ENCODE measurements at places on chromosomes 3 and 15. TPM values are rescaled to one million over a fixed set of nuclear protein-coding genes. Genes with fewer than 3 reads are reported as not detected.

DNA sequence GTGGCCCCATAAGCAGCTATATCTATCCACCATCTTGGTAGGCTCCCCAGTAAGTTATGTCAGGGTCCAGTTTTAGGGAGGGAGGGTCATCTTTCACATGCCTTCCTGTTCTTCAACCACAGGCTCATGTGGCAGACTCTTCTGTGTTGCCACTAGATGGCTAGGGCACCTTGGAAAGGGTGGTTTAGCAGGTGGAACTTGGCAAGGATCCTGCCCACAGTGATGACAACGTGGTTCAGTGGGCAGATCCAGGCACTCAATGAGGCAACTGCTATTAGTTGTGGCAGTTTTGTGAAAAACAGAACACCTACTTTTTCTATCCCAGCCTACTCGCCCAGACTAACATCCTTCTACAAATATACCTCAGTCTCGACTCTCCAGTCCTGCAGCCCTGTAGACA lies 7.2 kb upstream of the RBP1 start:
- no peak overlapping the region for H3K27ac ChIP-seq
- H3K4me3 ChIP-seq: no peak overlapping the region
- no peaks in the 10 kb centered on the region for H3K27me3 ChIP-seq
- no peaks in the 10 kb centered on the region for H3K36me3 ChIP-seq
- no peaks in the 10 kb centered on the region for H3K4me1 ChIP-seq

- no peaks in the 10 kb centered on the region for H3K27me3 ChIP-seq
- H3K4me3 ChIP-seq: no peak overlapping the region
- peaks cover 6% of the 10 kb centered on the region for H3K36me3 ChIP-seq
- DNase-seq: no peak
- peaks cover 18% of the 10 kb centered on the region for H3K4me1 ChIP-seq
- H3K27ac ChIP-seq: no peak overlapping the region
Observed at GRCh38 chr15:36818260-36818659, 238.8 kb downstream of the CDIN1 start.

DNA sequence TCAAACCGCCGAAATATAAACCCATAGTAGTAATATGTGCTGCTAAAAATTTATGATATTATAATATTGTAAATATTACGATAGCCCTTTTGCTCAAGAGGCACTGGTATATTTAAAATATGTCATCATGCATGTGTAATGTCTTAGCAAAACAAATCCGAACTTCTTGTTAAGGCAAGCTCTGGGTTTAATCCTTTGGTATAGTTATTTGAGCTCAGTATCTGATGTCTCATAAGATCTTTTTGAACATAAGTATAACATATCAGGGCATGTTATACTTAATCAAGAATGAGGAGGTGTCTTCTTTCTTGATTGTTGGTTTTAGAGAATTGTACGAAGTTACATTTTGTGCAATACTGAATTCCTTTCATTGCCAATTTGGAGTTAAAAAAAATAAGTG lies 154.1 kb upstream of the CBLB start:
- DNase-seq: no peak
- no peak overlapping the region for H3K4me3 ChIP-seq
- H3K27me3 ChIP-seq: no peaks in the 10 kb centered on the region

GRCh38 chr3:113157408-113158030 lies 53.8 kb upstream of the BOC start:
- H3K4me3 ChIP-seq: no peak overlapping the region
- H3K27ac ChIP-seq: peak overlapping the region; percentile 36
- no peaks in the 10 kb centered on the region for H3K36me3 ChIP-seq
- peak; percentile 22 for DNase-seq
- H3K4me1 ChIP-seq: peaks cover 11% of the 10 kb centered on the region
- no peaks in the 10 kb centered on the region for H3K27me3 ChIP-seq

GRCh38 chr3:127419641-127420553 lies 132.1 kb upstream of the PRR20G start:
- H3K36me3 ChIP-seq: no peaks in the 10 kb centered on the region
- H3K27me3 ChIP-seq: peaks cover 100% of the 10 kb centered on the region
- no peaks in the 10 kb centered on the region for H3K4me1 ChIP-seq
- no peak overlapping the region for H3K4me3 ChIP-seq
- no peak for DNase-seq

DNA sequence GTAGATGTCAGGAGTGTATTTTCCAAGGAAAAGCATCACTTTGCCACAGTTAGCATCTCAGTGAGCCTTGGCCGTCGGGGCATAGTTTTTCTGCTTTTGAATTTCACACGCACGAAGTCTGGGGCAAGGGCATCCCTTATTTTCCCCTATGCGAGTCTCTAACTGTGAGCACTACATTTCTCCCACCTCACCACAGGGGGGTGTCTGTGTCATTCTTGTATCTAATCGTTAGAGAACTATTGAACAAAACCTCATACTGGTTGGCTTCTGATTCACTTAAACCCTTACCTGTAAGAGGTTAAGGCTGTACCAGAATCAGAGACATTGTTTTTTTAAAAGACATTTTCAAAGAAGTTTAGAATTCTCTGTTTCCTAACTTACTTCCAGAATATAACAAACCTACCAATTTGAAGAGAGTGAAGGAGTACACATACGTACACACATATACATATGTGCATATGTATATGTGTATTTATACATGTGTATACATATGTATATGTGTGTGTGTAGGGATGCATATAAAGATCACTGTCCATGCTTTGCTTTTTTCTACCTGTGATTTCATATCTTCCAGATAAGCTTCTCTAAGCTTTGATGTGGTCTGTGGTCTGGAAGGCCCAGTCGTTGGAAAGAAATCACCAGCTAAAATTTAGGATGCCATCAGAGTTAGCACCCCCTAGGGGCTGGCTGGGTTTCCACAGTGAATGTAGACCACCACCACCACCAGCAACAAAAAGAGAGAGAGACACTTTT lies 49.4 kb downstream of the MYZAP start:
- H3K27ac ChIP-seq: peak overlapping the region; percentile 87
- no peak overlapping the region for H3K4me3 ChIP-seq
- H3K4me1 ChIP-seq: peaks cover 55% of the 10 kb centered on the region
- no peak for DNase-seq
- H3K36me3 ChIP-seq: peaks cover 61% of the 10 kb centered on the region
- H3K27me3 ChIP-seq: no peaks in the 10 kb centered on the region

DNA sequence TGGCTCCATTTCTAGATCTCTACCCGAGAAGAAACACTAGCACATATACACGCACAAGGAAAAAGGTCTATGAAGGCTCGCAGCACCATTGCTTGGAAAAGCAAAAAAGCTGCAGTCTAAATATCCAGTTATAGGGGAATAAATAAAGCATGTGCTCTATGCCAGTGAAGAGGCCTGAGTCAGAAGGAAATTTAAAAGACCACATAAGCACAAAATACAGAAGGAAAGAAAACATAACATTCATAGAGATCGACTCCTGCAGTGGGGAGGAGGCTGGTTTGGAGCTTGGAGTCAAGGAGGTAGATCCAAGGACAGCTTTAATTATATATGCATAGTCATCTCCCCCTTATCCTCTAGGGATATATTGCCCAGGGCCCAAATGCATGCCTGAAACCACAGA lies 114.4 kb downstream of the PDZRN3 start:
- H3K4me3 ChIP-seq: no peak overlapping the region
- peaks cover 83% of the 10 kb centered on the region for H3K4me1 ChIP-seq
- DNase-seq: no peak
- H3K36me3 ChIP-seq: no peaks in the 10 kb centered on the region
- peak overlapping the region; percentile 68 for H3K27ac ChIP-seq

- no peaks in the 10 kb centered on the region for H3K36me3 ChIP-seq
- peaks cover 16% of the 10 kb centered on the region for H3K4me1 ChIP-seq
- no peak overlapping the region for H3K4me3 ChIP-seq
- no peaks in the 10 kb centered on the region for H3K27me3 ChIP-seq
- H3K27ac ChIP-seq: no peak overlapping the region
Observed at GRCh38 chr15:92846741-92847140, 53.4 kb upstream of the CHD2 start.

EHHADH gene
- total RNA-seq: 20.1 TPM

RTP4 gene
- total RNA-seq: 0.93 TPM
